ENCODE measurements at places on chromosomes 7 and 10.
A peak's percentile ranks its signal among the peaks of the same experiment; 100 is the strongest.

GRCh38 chr10:112880633-112881530, 69.2 kb upstream of the TCF7L2 start:
- DNase-seq: no peak

DNA sequence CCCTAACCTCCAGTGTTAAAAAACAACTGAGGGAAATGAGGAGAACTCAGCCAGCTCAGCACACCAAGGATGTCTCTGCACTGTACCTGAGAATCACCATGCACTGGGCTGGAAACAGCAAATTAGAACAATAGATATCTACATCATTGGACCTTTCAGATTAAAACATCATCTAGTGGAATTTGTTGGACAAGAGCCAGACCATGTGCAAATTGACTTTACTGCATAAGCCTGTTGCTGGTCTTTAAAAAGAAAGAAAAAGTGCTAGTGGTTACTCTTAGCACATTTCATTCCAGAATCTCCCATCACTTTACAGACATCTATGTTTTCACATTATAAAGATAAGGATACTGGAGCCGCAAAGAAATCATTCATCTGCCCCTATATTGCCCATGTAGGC, 75.4 kb downstream of the FGFR2 start:
- no peak for DNase-seq

DNA sequence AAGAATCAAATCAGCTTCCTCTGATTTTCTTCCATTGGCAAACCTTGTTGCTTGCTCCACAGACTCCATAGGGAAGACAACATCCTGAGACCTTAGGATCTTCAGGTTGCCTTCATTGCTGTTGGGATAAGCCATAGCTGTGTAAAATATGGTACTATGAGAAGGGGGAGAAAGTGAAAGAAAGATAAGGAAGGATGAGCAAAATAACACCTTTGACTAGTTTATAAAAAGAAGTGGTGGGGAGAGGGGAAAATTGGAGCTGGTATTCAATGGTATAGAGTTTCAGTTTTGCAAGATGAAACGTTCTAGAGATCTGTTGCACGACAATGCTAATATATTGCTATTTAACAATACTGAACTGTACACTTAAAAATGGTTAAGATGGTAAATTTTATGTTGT, 180.4 kb upstream of the PHYHIPL start:
- DNase-seq: no peak

DNA sequence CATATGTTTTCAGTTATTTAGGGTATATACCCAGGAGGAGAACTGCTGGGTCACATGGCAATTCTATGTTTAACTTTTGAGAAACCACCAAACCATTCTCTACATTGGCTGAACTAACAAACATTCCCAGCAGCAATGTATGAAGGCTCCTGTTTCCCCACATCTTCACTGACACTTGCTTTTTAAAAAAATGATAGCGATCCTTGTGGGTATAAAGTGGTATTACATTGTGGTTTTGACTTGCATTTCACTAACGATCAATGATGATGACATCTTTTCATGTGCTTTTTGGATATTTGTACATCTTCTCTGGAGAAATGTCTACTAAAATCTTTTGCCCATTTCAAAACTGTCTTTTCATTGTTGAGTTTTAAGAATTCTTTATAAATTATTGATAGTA, 51.2 kb upstream of the ANAPC16 start:
- no peak for DNase-seq

DNA sequence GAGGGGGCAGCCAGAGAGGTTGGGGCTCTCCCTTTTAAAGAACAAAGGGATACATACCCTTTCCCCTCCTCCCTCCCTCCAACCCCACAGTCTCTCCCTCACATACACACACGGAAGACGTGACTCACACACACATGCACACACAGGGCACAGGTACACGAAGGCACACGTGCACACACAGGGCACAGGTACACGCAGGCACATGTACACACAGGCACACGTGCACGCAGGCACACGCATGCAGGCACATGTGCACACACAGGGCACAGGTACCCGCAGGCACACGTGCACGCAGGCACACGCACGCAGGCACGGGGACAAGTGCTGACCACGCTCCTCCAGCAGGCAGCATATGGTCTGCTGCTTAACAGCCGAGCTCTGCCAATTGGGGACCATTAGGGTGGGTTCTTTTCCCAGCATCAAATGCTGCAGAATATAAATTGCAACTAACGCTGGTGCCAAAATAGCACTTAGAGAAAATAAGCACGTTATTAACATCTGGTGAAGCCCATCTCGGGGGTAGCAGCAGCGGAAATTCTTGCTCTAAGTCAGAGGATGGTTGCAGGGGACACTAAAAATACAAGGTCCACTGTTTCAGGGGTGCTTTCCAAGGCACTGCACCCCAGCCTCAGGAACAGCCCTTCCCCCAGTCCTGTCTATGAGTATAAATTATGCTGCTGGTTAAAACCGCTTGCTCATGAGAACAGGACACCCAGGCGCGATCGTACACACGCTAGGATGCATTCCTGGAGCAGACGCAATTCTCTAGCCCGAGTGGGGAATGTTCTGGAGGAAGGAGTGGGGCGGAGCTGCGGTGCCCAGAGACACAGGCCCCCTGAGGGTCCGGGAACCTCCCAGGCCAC, 55.2 kb upstream of the TNRC18 start:
- no peak for DNase-seq

DNA sequence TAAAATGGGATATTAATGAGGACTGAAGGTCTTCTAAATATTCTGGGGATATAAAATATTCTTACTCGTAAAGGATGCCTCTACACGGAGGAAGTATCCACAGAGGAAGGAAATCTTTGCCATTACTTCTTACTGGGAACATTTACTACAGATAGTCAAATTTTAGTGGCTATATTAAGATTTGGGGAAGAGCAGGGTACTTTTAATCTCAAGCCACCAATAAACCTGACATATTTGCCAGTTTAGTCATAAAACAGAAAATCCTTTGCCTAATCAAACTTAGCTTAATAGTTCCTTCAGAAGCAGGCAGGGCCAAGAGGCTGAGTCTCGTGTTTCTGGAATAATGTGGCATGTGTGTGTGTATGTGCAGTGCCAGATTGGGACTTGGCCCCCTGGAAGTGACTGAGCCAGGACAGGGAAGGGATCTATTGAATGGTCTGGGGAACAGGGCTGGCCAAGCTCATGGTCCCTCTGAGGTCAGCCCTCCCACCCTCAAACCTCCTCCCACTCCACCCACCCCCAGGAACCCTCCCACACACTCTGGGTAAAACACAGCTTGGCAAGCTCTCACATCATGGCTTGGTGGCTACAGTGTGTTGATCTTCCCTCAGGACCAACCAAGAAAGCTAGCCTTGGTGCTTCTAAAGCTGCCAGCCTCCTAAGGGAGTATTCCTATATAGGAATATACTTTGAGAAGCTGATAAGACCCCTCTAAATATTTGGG, 1.6 kb upstream of the PIK3CG start:
- DNase-seq: no peak

- no peak for DNase-seq
Measured at GRCh38 chr10:16950656-16951601, 133.7 kb upstream of the RSU1 start.

- peak; percentile 78 for DNase-seq
Measured at GRCh38 chr7:30478349-30479201, at the start of gene NOD1. Gene NOD1, minus strand, starts transcription at chr7:30478784. Its CDS starts 21,863 bp downstream, at chr7:30456921.

GRCh38 chr7:149414745-149415390, 46.0 kb downstream of the ZNF777 start:
- DNase-seq: no peak

- DNase-seq: no peak
Measured at GRCh38 chr7:93198472-93198871, 27.8 kb downstream of the HEPACAM2 start.

- DNase-seq: no peak
Measured at GRCh38 chr10:89785095-89785494, 83.7 kb downstream of the KIF20B start.

GRCh38 chr10:97723001-97723400, 9.5 kb downstream of the MARVELD1 start:
- DNase-seq: no peak

GRCh38 chr7:31123321-31123720, 71.2 kb downstream of the ADCYAP1R1 start:
- no peak for DNase-seq

GRCh38 chr7:37672926-37673325, 10.6 kb upstream of the GPR141 start:
- DNase-seq: no peak

DNA sequence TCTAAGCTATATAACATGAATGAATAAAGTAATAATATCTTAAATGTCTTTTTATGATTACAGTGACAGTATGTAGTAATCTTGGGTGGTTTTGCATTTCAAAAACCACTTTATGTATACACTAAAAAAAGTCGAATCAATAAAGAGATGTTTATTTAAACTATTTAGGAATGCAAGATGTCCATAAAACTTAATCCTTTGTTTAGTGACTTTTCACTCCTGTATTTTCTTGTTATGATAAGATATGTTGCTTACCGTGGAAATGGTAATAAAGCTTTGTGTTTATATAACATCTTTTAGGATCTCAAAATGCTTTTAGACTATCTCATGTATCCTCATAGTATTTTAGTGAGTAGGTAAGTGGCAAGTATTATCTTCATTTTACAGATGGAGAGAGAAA, 48.5 kb downstream of the SP4 start:
- DNase-seq: no peak

Measured in NCI-H2081 (cell line).